ENCODE measurements at places on chromosomes 3 and 15.

GRCh38 chr3:53585627-53586026, 91.2 kb downstream of the CACNA1D start:
- no peak for DNase-seq

DNA sequence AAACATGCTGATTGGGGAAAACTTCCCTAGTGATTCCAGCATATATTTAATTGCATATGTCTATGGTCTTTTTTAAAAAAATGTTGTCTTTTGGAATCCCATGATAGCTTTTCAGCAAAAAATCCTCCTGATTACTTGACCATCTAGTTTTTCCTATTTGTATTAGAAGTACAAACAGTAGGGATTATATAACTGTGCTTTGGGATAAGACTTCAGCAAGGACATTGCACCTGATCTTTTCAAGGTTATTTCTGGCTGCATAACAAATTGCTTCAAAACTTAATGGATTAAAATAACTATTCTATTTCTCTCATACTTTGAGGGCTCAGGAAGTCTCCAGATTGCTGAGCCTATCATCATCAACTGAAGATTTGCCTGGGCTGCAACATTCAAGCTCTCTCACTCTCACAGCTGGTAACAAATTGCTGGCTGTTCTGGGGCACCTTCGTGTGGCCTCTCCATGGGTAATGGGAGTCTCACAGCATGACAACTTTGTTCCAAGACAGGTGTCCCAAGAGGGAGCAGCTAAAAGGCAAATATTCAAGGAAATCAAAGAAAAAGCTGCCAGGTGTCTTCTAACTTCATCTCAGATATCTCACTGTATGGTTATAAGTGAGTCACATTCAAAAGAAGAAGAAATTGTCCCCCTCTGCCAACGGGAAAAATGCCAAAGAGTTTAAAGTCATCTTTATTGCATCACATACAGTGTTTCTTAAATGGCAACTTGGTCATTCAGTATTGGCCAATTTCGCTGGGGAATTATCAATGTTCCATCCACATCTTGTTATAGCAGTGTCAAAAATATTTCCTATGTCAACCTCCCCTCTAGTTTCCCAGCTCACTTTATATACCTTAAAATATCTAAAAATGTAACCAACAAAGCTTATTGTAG, 644.5 kb upstream of the GRM7 start:
- peak; percentile 9 for DNase-seq

DNA sequence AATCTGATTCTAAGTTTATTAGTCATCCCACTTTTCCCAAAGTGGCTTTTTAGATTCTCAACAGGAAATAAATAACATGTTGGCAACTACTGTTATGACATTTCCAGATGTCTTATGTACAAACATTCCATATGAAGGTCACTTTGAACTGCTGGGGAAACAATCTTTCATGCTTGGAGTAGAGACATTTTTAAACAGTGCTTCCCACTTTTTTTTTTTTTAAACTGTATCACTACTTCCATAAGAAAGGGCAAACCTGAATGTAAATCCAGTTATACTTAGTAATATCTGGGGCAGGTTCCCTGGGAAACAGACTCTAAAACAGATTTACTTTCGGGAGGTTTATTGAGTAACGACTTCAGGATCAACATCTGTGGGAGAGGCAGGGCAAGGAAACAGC, 473.8 kb downstream of the TAFA4 start:
- DNase-seq: no peak

GRCh38 chr15:40941068-40941527, 12.0 kb downstream of the DLL4 start:
- no peak for DNase-seq

DNA sequence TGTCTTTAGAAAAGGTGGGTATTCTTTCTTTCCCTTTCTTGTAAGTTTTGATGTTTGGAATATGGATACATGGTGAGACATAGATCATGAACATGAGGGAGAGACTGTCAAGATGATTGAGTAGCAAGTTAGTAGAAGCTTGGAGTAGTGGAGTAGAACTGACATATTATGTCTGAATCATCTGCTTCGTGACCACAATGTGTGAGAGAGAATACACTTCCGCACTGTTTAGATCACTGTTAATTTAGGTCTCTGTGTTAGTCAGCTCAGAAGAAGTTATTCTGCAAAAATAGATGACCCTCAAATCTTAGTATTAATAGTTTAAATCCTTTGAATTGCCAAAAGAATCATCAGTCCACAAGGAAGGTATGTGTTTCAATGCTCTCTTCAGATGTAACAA, 151.0 kb downstream of the OXSM start:
- no peak for DNase-seq

GRCh38 chr3:33358172-33358781, 81.0 kb downstream of the FBXL2 start:
- DNase-seq: no peak

DNA sequence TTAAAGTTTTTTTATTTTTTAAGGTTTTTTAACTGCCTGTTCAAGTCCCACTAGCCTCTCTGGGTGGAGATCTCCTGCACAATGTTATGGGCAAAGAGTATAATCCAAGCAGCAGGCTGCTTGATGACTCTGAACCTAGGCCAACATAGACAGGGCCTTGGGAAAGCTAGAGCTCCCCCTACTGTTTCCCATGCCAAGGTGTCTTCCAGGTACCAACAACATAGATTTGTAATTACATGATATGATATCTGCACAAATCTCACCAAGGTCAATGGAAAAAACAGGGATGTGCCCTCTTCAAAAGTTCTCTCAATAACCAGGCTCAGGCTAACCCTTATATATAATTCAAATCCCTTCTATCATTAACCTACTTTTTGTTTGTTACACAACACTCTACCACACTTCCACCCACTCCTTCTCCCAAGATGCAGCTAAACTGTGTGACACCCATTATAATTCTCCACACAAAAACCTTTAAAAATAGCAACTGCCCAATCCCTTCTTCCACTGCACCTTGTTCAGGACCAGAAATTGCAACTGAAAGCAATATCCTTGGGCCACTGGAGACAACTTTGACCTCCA, 43.8 kb downstream of the RBM15B start:
- peak; percentile 58 for DNase-seq

- no peak for DNase-seq
Observed at GRCh38 chr3:14131134-14131533, 6.3 kb downstream of the TMEM43 start.

DNA sequence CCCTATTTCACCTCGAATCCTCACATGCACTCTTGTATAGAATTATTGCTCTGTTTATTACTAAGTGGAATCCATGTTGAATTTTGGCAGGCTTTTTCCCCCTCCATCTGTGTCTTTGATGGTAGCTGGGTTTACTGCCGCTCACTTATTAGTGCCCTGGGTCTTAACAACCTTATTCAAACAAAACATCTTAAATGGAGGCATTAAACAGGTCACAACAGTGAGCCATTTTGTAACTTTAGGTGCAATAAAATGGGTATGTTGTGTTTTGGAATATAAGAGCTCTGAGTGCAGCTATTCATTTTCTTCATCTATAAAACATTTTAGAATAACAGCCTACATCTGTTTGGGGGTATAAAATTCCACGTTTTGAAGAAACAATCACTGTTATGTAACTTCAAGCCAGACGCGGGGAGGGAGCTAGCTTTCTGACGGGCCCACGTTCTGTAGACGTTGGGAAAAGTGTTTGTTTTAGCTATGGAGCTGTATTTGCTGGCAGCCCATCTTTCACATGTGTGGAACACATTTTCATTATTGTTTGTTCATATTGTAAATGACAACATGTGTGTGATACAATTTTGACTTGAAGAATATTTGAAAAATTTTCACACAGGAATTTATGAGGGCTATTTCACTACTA, 122.0 kb downstream of the SLC25A26 start:
- no peak for DNase-seq

GRCh38 chr3:123282461-123282860, 80.7 kb downstream of the SEC22A start:
- DNase-seq: no peak

DNA sequence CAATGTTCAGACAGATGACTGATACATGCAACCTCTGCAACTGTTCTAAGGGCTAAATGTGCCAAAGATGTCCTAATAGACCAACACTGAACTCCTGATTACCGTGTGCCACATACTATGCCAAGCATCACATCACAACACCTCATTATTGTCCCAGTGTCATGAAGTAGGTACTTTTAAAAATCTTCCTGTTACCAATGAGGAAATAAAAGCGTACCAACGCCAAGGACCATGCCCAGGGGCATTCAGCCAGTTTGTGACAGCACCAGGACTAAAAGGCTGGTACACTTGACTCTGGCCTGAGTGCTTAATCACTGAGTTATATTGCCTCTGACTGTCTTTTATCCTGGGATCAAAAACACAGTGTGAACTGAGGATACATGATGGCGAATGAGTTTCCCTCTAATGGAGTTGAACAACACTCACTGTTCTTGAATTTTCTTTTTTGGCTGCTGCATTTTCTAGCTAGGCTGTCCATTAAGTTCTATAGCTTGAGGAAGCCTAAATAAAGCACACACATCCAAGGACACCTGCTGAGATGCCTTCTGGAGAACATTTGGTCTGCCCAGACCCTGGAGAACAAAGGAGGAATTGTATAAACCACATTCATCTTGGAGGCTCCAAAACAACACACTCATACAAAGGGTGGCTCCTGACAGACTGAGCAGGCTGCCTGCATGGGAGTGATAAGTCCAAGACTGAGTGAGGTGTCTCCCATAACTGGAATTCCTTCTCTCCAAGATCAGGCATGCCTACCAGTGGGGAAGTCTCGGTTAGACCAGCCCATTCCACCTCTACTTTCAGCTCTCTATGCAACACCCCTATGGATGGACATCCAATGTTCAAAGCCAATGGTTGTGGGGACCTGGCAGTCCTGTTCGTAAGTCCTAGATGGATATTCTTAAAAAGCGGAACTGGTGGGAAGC, 126.7 kb upstream of the PRICKLE2 start:
- no peak for DNase-seq

GRCh38 chr3:157785102-157785826, 282.0 kb upstream of the VEPH1 start:
- DNase-seq: no peak

- DNase-seq: peak; percentile 73
Observed at GRCh38 chr15:68204776-68205557, at the start of gene CALML4. Gene CALML4, minus strand, starts transcription at chr15:68205332. Its CDS starts 85 bp downstream, at chr15:68205247.

DNA sequence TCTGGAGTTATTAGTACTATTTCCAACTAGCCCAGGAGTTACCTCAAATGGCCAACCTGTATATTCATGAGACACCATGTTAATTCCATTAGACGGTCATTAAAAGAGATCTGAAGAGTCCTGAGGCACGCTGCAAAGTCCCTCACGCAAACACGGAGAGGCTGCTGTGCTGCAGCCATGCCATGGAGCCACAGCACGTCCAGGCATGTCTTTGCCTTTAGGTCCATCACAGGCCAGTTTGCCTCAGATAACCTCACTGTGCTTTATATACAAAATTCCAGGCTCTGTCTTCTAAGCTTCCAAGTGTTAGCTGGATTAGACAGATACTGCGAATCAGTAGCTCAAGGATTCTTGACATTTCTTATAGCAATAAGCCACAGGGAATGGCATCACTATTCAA, 9.8 kb upstream of the PLAAT1 start:
- DNase-seq: no peak

GRCh38 chr3:59751606-59752005, 701.8 kb upstream of the CFAP20DC start:
- no peak for DNase-seq

GRCh38 chr3:151890721-151891141, 17.3 kb downstream of the SUCNR1 start:
- no peak for DNase-seq

- no peak for DNase-seq
Observed at GRCh38 chr3:105528955-105529354, 162.2 kb downstream of the ALCAM start.

DNA sequence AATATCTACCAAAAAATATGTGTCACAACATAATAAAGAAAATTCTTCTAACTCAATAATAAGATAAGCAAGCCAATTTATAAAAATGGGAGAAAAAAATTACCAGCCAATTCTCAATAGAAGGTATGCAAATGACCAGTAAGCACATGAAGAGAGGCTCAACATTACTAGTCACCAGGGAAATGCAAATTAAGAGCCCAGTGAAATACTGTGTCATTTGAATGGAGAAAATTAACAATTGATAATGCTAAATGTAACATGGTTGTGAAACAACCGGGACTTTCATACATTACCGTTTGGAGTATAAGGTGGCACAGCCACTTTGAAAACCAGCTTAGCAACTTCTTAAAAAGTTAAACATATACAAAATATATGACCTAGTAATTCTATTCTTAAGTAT, 460.7 kb downstream of the IGSF11 start:
- DNase-seq: no peak

GRCh38 chr3:124277144-124277890, 285.4 kb upstream of the ROPN1 start:
- no peak for DNase-seq

DNA sequence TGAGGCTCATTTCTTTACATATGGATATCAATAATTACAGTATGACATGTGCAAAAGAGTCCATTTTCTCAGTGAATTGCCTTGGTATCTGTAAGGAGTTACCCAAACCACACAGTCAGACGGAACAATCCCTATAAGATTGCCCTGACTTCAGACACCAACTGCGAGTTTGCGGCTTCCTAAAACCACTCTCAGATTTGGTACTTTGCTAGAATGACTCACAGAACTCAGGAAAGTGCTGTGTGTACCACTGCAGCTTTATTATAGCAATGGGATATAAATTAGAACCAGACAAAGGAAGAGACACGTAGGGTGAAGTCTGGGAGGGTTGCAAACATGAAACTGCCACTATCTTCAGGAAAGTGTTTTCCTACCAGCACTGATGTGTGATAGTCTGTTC, 45.8 kb upstream of the ATP13A3 start:
- DNase-seq: peak; percentile 49

- DNase-seq: peak; percentile 14
Observed at GRCh38 chr3:138747225-138747624, 87.5 kb downstream of the PIK3CB start.

DNA sequence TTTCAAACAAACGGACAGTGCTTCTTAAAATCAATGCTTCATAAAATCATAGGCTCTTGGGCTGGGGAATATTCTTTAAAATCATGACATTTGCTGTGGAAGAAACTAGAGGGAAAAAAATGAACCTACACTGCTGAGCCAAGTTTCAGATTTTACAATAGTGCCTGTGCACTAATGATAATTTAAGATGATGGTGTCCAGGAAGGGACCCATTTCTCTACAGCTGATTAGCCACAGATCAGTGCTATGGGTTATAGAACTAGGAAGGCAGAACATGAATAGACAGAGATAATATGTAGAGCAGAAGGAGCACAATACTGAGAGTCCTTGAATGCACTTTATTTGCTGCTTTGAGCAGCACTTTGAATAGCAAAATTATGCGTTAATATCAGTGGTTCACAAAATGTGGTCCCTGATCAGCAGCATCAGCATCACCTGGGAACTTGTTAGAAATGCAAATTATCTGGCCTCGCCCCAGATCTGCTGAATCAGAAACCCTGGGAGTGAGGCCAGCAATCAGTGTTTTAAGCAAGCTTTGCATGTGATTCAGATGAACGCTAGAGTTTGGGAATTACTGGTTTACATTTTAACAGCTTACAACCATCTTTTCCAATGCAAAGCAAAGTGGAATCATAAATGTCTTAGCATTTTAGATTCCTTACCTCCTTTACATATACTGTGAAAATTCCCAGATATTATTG, 135.8 kb upstream of the ANKRD28 start:
- DNase-seq: no peak
